ENCODE measurements at places on chromosomes 13 and 19.

GRCh38 chr13:112997188-112998130, 28.4 kb downstream of the MCF2L start:
- DNase-seq: no peak

- no peak for DNase-seq
These were observed 11.3 kb downstream of the PNMA8A start for GRCh38 chr19:46460055-46460454.

- DNase-seq: no peak
These were observed 114.1 kb upstream of the SOX1 start for GRCh38 chr13:111952814-111953213.

DNA sequence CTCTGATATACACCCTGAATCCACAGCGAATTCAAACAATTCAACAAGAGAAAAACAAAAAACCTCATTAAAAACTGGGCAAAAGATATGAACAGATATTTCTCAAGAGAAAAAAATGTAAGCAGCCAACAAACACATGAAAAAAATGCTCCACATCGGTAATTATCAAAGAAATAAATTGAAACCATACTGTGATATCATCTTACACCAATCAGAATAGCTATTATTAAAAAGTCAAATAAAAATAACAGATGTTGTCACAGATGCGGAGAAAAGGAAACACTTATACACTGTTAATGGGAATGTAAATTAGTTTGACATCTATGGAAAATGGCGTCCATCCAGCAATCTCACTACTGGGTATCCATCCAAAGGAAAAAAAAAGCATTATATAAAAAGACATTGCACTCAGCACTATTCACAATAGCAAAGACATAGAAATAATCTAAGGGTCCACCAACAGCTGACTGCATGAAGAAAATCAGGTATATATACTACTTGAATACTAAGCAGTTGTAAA, 1495.0 kb upstream of the PCDH20 start:
- no peak for DNase-seq

DNA sequence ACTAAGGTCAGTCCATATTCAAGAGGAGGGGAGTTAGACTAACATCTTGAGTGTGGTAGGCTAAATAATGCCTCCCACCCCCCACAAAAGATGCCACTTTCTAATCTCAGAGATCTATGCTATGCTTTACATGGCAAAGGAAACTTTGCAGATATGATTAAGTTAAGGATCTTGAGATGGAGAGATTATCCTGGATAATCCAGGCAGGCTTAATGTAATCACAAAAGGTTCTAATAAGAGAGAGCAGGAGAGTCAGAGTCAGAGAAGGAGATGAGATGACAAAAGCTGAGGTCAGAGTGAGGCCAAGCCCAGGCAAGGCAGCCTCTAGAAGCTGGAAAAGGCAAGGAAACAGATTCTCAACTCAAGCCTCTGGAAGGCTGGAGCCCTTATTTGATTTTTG, 1011.6 kb downstream of the PCDH9 start:
- no peak for DNase-seq

DNA sequence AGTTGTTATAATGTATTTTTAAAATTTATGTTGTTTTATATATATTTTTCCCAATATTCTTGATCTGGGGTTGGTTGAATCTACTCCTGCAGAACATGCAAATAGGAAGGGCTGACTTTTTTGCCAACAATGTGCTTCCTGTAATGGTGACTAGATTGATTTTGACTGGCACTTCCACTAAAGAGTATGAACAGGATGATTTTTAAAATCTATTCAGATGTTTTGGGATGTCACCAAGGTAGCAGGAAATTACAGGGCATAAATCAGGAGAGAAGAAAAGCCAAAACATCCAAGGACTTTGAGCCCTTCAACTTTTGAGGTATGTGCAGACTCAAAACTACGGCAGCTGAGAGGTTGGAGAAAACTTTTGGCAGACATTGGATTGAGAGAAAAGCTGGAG, 1047.6 kb downstream of the SLITRK5 start:
- no peak for DNase-seq

- DNase-seq: no peak
These were observed 809 bp upstream of the B9D2 start for GRCh38 chr19:41364524-41365391.

GRCh38 chr19:31099515-31100205, 249.6 kb downstream of the TSHZ3 start:
- DNase-seq: no peak

DNA sequence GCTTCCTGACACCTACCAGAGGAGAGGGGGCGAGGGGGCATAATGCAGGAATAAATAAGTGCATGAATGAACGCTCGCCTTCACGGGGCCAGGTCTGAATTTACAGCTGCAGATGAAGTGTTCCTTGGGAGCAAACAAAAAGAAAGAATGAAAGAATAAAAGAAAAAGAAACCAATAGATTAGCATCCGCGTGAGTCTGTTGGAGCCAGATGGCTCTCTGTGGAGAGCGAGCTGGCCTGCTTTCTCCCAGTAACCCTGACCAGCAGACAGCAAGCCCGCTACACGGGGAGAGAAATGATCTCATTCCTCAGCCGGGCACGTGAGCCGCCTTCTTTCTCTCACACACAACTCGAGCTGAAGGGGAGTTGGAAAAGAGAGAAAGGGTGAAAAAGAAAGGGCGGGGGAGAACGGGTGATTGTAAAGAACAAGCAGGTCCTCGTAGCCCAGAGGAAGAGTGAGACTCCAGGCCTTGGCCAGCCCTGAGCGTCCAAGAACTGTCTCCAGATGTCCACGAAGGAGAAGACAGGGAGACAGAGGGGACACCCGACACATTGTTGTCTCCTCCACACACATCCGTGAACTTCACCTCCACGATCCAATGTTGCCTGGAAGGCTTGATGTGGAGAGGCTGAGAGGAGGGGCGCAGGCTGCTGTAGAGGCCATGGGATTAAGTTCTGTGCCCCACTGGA, 81.4 kb downstream of the RNASEH2B start:
- DNase-seq: peak; percentile 50

GRCh38 chr19:6236310-6237291, 43.2 kb downstream of the MLLT1 start:
- DNase-seq: peak; percentile 80

DNA sequence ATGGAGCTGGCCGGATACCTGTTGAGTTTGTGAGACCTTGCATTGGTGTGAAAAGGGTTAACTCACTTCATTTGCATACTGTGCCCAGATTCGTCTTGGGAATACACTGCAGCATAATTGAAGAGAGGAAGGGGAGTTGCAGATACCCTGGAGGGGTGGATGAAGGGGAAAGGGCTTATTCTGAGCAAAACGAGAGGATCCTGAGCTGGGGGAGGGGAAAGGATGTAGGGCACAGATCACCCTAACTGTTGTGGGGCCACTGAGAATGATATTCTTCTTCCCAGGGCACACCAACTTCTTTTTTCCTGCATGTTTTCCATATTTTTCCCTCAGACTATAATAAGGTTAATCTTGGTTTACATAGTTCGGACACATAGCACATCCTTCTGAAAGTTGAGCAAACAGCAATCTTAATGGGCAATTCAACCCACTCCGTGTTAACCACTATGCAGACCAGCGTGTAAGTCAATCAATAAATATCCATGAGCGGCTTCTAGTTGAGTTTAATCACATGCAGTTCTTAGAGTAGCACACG, 11.7 kb upstream of the PTPRS start:
- no peak for DNase-seq

DNA sequence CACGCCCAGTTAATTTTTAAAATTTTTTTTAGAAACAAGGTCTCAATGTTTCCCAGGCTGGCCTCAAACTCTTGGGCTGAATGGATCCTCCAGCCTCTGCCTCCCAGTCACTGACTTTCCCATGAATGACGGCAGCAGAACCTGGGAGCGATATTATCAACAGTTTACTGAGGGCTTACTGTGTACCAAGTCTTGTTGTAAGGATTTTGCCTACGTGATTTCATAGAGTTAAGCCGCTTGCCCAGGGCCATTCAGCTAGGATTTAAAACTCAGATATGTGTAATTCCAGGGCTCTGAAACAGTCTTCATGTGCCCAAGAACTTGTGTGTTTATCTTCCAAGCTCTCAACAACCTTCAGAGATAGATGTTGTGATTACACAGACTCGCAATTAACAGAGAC, 6.0 kb upstream of the KXD1 start:
- no peak for DNase-seq

All from posterior cingulate gyrus (tissue), 11 donors.